Bronchial smooth muscle cell (primary cell): ENCODE measurements at places on chromosomes 11 and 22. TPM values are rescaled to one million over a fixed set of nuclear protein-coding genes. Genes with fewer than 3 reads are reported as not detected.

SLC22A9 gene
- not detected in 2 replicates for total RNA-seq

CYTH4 gene
- total RNA-seq = 0.26 and 0.32 TPM in 2 replicates

OR4A16 gene
- total RNA-seq = not detected in 2 replicates

CLMP gene
- 80.1 and 139 TPM in 2 replicates for total RNA-seq

EMID1 gene
- 0.09 TPM in 1 of 2 replicates, not detected in the other for total RNA-seq

FGF19 gene
- not detected in 2 replicates for total RNA-seq

TTLL8 gene
- not detected in 2 replicates for total RNA-seq

LRP5 gene
- 7.1 and 40.5 TPM in 2 replicates for total RNA-seq

NOX4 gene
- 0.26 and 0.47 TPM in 2 replicates for total RNA-seq

CEND1 gene
- total RNA-seq = 0.69 and 2.0 TPM in 2 replicates

TTC36 gene
- 0.79 TPM in 1 of 2 replicates, not detected in the other for total RNA-seq

CCDC89 gene
- 7.1 and 8.7 TPM in 2 replicates for total RNA-seq

HEPHL1 gene
- not detected in 2 replicates for total RNA-seq

MAPK8IP1 gene
- total RNA-seq = 9.4 and 9.5 TPM in 2 replicates

ARHGAP8 gene
- total RNA-seq = under 0.01 and 0.86 TPM in 2 replicates

RFPL3 gene
- total RNA-seq = not detected in 2 replicates

CCDC15 gene
- 0.43 and 0.63 TPM in 2 replicates for total RNA-seq

C11orf91 gene
- not detected in 2 replicates for total RNA-seq

AGBL2 gene
- 1.1 and 3.7 TPM in 2 replicates for total RNA-seq

CRYBA4 gene
- not detected in 2 replicates for total RNA-seq

PC gene
- total RNA-seq = 38.0 and 39.1 TPM in 2 replicates

OR52N4 gene
- 0.17 TPM in 1 of 2 replicates, not detected in the other for total RNA-seq

ANO1 gene
- under 0.01 and 0.09 TPM in 2 replicates for total RNA-seq

GAL gene
- 0.09 and 0.47 TPM in 2 replicates for total RNA-seq

PSMC3 gene
- total RNA-seq = 159 and 200 TPM in 2 replicates

RABL2B gene
- total RNA-seq = 7.3 and 9.4 TPM in 2 replicates

OR8G5 gene
- total RNA-seq = not detected in 2 replicates

OR4C5 gene
- not detected in 2 replicates for total RNA-seq

CHRM4 gene
- 0.09 TPM in 1 of 2 replicates, not detected in the other for total RNA-seq

DNAJB7 gene
- not detected in 2 replicates for total RNA-seq

ZNF280B gene
- 0.16 TPM in 1 of 2 replicates, not detected in the other for total RNA-seq

FOLH1 gene
- total RNA-seq = not detected in 2 replicates

NUDT8 gene
- total RNA-seq = 2.7 and 2.8 TPM in 2 replicates

OTOG gene
- not detected in 2 replicates for total RNA-seq

CD3G gene
- not detected in 2 replicates for total RNA-seq

RIMBP3B gene
- under 0.01 and 0.16 TPM in 2 replicates for total RNA-seq

MRGPRE gene
- total RNA-seq = not detected in 2 replicates

SEC14L3 gene
- not detected in 2 replicates for total RNA-seq

TBC1D10A gene
- total RNA-seq = 8.5 and 10.1 TPM in 2 replicates

MCAM gene
- total RNA-seq = 0.94 and 6.1 TPM in 2 replicates

ZP1 gene
- 0.32 TPM in 1 of 2 replicates, not detected in the other for total RNA-seq

GTSE1 gene
- 0.17 and 0.95 TPM in 2 replicates for total RNA-seq

OR2AG2 gene
- 0.16 TPM in 1 of 2 replicates, not detected in the other for total RNA-seq

OR2D2 gene
- 0.09 and 0.16 TPM in 2 replicates for total RNA-seq
